Lower lobe of right lung (tissue), 2 donors: ENCODE measurements at places on chromosomes 7 and 10. TPM values are rescaled to one million over a fixed set of nuclear protein-coding genes. Genes with fewer than 3 reads are reported as not detected.

- DNase-seq = no peak
These were observed 181.7 kb downstream of the HECW1 start for GRCh38 chr7:43294080-43294630.

GRCh38 chr7:148148456-148148855, 442.1 kb upstream of the C7orf33 start:
- DNase-seq = no peak

The MLXIPL gene
- 10.7 TPM for total RNA-seq

The WIPF3 gene
- 0.95 TPM for total RNA-seq

- no peak for DNase-seq
These were observed 76.2 kb upstream of the KIAA1217 start for GRCh38 chr10:24132741-24133140.

DNA sequence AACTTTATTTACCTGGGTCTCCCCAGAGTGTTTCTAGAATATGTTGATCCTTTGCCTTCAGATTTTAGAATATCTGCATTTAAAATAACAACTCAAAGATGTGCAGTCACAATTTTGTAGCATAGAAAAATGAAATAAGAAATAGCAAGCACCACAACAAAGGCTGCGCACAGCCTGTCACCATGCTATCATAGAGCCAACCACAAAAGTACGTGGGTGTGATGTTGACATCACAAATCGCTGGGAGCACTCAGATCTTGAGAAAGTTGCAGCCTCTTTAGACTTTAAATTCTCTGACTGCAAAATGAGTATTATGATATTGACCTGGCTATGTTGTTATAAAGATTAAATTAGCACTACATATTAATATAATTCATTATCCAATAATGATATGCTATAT, 177.9 kb downstream of the TNS3 start:
- DNase-seq = no peak

The FZD8 gene
- 13.3 TPM for total RNA-seq

The CACUL1 gene
- total RNA-seq = 45.9 TPM

DNA sequence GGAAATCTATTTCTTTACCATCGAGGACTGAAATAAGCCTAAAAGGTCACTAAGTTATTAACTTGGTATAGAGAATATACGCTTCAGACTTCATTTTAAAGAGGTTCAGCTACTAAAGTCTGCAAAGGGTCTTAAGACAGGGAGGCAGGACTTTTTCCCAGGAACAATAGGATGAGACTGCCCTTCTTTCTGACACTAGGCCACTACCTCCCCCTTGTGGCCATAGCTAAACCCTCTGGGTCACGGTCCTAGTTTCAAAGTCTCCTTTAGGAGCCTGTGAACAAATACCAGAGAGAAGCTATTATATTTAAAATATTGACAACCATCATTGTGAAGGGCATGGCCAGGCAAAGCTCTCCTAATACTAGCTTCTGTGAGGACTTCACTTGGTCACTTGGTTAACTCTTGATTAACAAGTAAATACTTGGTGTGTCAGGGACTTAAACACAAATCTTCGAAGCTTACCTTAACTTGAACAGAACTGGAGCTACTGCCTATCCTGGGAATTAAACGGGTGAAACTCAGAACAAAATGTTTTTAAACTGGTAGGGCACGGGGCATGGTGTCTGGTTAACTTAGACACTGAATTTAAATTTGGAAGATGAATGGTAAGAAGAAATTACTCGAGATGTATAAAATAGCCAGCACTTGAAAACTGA, 75.6 kb downstream of the CCDC6 start:
- DNase-seq = no peak

The FEZF1 gene
- total RNA-seq = not detected

DNA sequence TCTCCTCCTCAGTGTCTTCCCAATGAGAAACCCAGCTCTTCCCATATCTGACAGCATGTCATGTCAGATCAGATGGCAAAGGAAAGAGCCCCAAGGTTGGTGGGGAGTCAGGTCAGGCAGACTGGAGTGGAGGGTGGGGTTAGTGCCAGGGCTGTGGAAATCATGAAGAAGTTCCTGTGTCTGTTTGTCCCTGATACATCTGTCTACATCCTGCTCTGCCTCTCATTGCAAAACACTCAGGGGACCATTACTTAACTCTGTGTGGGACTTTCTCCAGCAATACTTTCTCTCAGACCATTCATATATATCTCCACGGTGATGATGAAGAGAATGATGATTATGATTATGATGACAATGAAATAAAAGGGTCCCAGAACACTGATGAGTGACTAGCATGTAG, 3.3 kb downstream of the PRRT4 start:
- no peak for DNase-seq

GRCh38 chr7:25770670-25771069, 381.3 kb upstream of the NFE2L3 start:
- no peak for DNase-seq

The TMEM270 gene
- not detected for total RNA-seq

- no peak for DNase-seq
These were observed 3.1 kb upstream of the MRC1 start for GRCh38 chr10:17805921-17806577.

GRCh38 chr10:71833451-71834342, 17.4 kb downstream of the PSAP start:
- DNase-seq = no peak

GRCh38 chr7:122056977-122057376, 87.1 kb downstream of the AASS start:
- DNase-seq = no peak

The CRYGN gene
- not detected for total RNA-seq

The MPP7 gene
- 33.9 TPM for total RNA-seq

GRCh38 chr7:17029150-17029549, 147.4 kb upstream of the AGR3 start:
- DNase-seq = no peak

The ZP3 gene
- total RNA-seq = not detected

- DNase-seq = no peak
These were observed 62.0 kb upstream of the RNF32 start for GRCh38 chr7:156578578-156578940.

The EGR2 gene
- 45.6 TPM for total RNA-seq
